ENCODE measurements at places on chromosomes 12 and 14.

DNA sequence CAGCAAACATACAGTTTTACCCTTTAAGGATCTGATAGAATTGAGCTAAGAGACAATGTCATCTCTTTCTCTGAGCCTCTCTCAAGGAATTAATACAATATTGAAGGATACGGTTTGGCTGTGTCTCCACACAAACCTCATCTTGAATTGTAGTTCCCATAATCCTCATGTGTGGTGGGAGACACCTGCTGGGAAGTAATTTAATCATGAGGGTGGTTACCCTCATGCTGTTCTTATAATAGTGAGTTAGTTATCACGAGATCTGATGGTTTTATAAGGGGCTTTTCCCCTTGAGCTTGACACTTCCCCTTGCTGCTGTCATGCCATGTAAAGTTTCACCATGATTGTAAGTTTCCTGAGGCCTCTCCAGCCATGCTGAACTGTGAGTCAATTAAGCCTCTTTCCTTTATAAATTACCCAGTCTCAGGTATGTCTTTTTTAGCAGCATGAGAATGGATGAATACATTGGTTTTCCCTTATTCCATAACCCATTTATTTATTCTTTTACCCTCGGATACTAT, 47.6 kb downstream of the TMEM30B start:
- no peak for DNase-seq

DNA sequence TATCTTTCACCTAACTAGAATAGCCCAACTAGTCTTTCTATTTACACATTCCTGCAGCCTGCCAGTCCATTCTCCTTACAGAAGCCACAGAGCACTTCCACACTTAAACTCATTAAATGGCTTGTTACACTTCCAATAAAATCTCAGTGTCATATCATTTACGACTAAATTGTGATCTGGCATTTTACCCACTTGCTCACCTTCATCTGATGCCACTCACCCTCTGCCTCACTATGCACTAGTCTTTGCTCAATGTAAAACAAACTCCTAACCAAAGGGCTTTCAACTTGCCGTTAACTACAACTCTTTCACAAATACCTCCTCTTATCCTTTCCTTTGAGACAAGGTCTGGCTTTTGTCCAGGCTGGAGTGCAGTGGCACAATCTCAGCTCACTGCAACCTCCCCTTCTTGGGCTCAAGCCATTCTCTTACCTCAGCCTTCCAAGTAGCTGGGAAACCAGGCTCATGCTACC, 24.1 kb downstream of the YAF2 start:
- peak; percentile 81 for DNase-seq

- DNase-seq = no peak
Measured at GRCh38 chr12:105581420-105581819, 250.9 kb downstream of the C12orf75 start.

DNA sequence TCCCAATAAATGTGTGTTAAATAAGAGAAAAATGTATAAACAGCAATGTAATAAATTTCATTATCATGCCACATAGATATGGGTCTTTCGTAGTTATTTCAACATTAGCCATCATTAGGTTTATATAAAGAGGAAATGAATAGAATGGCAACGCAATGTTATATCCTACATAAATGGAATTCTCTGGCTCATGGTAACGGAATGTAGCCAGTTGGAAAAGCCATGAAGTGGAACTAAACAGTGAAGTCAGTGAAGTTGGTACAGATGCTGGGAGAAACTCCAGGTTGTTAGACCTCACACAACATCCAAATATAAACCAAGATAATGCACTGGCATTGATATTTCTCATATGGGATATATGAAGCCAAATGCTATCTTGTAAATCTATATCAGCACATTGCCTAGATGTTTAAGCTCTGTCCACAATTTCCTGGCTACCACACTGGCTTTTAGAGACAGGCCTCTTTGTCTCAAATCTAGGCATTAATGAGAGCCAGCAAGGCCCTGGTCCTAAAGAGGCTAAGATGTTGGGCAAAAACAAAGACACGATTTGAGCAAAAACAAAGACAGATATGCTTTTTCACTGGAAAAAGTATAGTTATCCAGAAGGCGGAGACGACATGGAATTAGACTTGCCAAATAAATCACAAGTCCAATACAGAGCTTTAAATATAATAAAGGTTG, 861.0 kb downstream of the RPS29 start:
- peak; percentile 45 for DNase-seq

DNA sequence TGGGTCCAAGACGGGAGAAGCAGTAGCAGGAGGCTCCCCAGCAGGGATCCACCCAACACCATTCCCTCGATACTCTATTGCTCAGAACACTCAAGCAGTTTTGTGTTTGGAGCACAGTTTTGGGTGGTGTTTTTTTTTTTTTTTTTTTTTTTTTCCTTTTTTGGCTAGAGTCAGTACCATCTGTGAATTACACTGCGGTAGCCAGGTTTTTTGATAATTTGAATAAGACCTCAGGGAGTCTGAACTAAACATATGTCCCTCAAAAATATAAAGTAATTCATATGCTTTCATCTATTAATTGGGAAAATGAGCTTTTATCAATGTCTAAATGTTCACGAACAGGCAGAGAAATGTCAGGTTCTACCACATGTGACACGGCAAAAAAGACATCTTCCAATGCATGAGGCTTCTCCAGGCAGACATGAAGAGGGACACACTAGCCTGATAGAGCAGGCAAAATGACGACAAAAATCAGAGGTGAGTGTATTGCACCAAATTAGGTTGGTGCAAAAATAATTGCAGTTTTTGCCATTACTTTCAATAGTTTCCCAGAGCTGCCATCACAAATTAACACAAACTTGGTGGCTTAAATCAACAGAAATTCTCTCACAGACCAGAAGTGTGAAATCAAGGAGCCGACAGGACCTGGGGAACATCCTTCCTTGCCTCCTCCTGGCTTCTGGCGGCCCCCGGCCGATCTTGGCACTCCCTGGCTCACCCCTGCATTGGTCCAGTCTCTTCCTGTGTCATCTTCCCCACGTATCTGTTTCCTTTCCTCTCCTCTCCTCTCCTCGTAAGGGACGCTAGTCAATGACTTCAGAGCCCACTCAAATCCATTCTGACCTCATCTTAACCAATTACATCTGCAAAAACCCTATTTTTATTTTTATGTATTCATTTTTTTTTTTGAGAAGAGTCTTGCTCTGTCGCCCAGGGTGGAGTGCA, 33.9 kb downstream of the FOXN3 start:
- no peak for DNase-seq
